Skin of body (tissue), 3 donors: ENCODE measurements at places on chromosomes 5 and 9. TPM values are rescaled to one million over a fixed set of nuclear protein-coding genes. Genes with fewer than 3 reads are reported as not detected.

The RORB gene
- 0.39 TPM for total RNA-seq

The MUSK gene
- total RNA-seq, result 1.1 TPM

The ACTL7B gene
- not detected for total RNA-seq

The LCN15 gene
- total RNA-seq, result not detected

The FAM221B gene
- not detected for total RNA-seq

The ABCA1 gene
- 61.2 TPM for total RNA-seq

The NUTM2F gene
- not detected for total RNA-seq

The FGF1 gene
- total RNA-seq, result 2.4 TPM

The PCDHGA12 gene
- total RNA-seq, result 3.9 TPM

The PALM2AKAP2 gene
- total RNA-seq, result 22.3 TPM

The IRGM gene
- 0.39 TPM for total RNA-seq

The SV2C gene
- 0.10 TPM for total RNA-seq

The DAPK1 gene
- total RNA-seq, result 29.0 TPM

The SH3TC2 gene
- total RNA-seq, result 4.4 TPM

The TAF11L10 gene
- not detected for total RNA-seq

The PFN3 gene
- not detected for total RNA-seq

The TEX48 gene
- total RNA-seq, result not detected

The FBXO38 gene
- total RNA-seq, result 48.8 TPM

The PKD2L2 gene
- total RNA-seq, result 0.10 TPM

The LCN2 gene
- 14.6 TPM for total RNA-seq

The CCDC192 gene
- not detected for total RNA-seq
